ENCODE measurements at places on chromosomes 13 and 19.

GRCh38 chr13:85654227-85654626 is 145.0 kb downstream of the SLITRK6 start:
- DNase-seq, result no peak

GRCh38 chr19:7415857-7416371 is 67.2 kb downstream of the ARHGEF18 start:
- no peak for DNase-seq

DNA sequence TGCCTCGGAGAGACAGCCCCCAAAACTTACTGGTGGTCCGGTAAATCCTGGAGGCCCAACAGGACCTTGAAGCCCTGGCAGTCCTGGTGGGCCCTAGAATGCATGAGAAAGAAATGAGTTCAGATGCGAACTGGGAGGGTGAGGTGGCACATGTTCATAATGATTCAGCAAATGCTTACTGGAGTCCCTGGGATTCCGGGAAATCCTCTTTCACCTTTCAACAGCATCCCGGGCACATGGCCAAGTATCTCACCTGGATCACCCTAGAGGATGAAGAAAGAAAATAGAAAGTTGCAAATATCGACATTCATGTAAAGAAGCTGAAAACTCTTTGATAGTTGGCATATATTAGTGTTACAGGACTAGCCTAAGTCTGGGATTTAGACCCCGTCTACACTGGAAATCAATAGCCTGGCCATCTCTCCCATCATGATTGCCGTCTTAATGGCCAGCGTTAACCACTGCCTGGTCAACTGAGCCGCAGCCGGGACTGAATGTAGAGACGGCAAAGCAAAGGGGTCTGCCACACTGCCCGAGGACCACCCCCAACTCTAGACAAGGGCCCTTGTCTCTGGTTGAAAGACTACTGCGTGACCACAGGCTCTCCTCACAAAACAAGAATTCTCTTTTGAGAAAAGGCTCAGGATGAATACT is 96.9 kb downstream of the COL4A1 start:
- DNase-seq, result no peak

DNA sequence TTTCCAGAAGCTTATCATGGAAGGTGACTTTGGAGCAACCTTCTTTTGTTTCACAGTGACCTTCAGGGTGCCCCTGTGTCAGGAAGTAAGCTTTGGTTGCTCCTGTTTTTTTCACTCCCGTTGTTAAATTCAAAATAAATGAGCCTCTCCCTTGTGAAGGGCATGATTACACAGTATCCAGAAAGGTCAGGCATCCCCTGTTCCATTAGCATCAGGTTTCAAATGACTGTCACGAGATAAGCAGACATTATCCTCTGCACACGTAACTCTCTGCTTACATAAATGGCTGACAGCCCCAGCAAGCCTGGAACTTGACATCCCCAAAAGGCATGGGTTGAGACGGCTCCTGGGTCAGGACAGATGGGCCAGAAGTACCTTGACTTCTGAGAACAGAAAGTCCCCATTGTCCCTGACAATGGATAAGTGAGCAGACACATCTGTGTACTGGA is 52.0 kb downstream of the RAB20 start:
- no peak for DNase-seq

DNA sequence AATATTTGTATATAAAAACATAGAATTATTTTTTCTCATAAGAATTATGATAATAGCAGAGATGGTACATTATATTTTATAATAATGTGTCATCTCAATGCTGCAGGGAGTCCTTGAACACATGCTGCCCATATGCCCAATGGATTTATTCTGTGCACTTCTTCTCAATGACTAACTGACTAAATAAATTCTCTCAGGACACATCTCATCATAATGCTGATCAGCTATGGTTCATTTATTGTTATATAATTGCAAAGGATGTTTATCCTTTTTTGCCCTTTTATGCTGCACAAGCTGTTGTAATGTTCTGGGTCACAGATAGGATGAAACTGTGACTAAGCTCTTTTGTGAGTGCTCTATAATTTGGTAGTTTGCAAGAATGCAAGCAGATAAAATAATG is 1273.3 kb upstream of the ATXN8OS start:
- DNase-seq, result no peak
